H1 (cell line): ENCODE measurements at places on chromosomes 12 and 14.

GRCh38 chr12:19002216-19002615 lies 127.3 kb upstream of the PLEKHA5 start:
- DNase-seq = no peak

- peak; percentile 79 for DNase-seq
Observed at GRCh38 chr14:30874120-30874998, at the start of gene COCH. Gene COCH, plus strand, starts transcription at chr14:30874559. Its CDS starts 380 bp downstream, at chr14:30874939.

DNA sequence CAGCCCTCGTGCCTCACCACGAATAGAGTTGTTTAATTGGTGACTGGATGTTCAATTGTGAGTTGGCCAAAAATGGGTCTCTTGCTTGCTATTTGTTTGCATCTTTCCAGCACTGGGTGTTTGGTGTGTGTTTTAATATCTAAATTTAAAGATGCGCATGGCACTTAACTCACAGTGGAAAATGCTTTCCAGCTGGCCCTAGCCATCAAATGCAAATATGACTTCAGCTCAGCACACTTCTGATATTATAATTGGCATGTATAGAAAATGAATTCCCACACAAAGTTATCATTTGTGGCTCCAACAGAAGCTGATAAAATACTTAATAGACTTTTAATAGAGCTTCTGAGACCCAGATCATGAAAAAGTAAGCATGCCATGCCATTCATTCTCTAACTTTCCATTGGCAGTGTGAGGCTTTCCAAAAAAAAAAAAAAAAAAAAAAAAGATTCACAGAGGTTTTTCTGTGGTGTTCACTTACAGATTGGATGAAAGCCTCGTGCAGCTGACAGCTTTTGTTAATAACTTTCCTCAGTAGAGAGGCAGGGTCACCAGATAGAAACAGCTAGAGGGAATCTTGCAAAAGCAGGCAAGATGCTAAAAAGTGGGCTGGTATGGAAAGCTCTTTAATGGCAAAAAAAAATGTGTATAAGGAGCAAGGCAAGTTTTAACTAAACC lies 425.2 kb downstream of the GALC start:
- DNase-seq = no peak

DNA sequence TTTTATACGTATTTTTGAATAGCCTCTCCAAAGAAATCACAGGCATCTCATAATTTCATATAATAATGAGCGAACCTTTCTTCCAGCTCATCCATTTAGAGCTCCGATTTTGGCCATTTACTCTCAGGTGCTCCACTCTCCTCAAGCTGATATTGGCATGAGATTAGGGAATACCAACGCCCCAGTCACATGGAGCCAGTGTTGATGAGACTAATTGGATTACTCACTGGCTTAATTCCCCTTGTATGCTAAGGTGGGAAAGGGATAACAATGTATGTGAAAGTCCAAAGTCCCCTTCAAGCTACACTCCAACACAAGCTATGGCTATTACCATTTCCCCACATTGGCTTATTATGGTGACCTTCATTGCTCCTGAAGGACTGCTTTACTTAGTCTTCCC lies 76.6 kb upstream of the NAV3 start:
- DNase-seq = no peak

GRCh38 chr14:62189698-62190097 lies 427.5 kb downstream of the SNAPC1 start:
- no peak for DNase-seq
